ENCODE measurements at places on chromosomes 4 and X. TPM values are rescaled to one million over a fixed set of nuclear protein-coding genes. Genes with fewer than 3 reads are reported as not detected.

The AGTR2 gene
- total RNA-seq: not detected

The FAM236A gene
- total RNA-seq: not detected

The SCML2 gene
- total RNA-seq: 1.5 TPM

The FMR1NB gene
- not detected for total RNA-seq

The SRPX2 gene
- total RNA-seq: 58.2 TPM

The PLP1 gene
- total RNA-seq: under 0.01 TPM

The ZDHHC15 gene
- total RNA-seq: 0.11 TPM

The CT83 gene
- total RNA-seq: not detected

The MORC4 gene
- total RNA-seq: 48.6 TPM

The NOX1 gene
- not detected for total RNA-seq

The SLC7A11 gene
- total RNA-seq: 98.3 TPM

The GRXCR1 gene
- total RNA-seq: not detected

The ARMCX4 gene
- total RNA-seq: 9.5 TPM

The FRMD7 gene
- total RNA-seq: not detected

The AFF2 gene
- total RNA-seq: 0.22 TPM

The PFKFB1 gene
- total RNA-seq: not detected

The KLHL34 gene
- under 0.01 TPM for total RNA-seq

The POF1B gene
- not detected for total RNA-seq

The N4BP2 gene
- 7.4 TPM for total RNA-seq

The DDIT4L gene
- total RNA-seq: 9.2 TPM

The MAGEA1 gene
- total RNA-seq: not detected

The CFAP299 gene
- 1.7 TPM for total RNA-seq
